ENCODE measurements at places on chromosomes 1 and 21.

DNA sequence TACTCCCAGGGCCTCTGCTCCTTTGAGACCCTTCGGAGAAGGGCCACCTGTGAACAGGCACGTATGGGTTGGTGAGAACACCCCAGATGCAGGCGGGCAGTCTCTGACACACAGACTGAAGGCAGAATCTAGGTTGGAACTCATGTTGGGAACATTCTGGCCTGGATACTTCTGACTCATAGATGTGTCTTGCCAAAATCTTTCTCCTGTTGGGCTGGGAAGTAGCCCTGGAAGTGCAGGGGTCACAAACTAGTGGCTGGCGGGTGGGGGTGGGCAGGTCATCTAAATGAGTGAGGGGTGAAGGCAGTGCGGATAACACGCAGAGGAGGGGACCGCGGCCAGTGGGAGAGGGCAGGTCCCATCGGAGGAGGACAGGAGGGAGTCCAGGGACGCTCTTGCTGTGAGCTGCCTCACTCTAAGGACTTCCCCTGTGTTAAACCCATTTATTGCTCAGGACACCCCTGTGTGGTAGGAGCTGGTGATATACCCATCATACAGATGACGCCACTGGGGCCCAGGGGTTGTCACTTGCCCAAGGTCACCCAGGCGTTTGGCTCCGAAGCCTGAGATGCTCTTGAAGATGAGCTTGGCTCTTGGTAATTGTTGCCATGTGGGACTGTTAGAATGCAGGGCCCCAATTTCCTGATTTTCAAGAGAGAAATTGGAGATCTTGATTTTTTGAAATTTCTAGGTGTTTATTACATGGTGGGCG, 181.0 kb downstream of the PTPRU start:
- DNase-seq, result no peak

- no peak for DNase-seq
These were observed 79.2 kb downstream of the TYW3 start for GRCh38 chr1:74812180-74812541.

GRCh38 chr21:16117851-16118590, 388.2 kb downstream of the USP25 start:
- no peak for DNase-seq

DNA sequence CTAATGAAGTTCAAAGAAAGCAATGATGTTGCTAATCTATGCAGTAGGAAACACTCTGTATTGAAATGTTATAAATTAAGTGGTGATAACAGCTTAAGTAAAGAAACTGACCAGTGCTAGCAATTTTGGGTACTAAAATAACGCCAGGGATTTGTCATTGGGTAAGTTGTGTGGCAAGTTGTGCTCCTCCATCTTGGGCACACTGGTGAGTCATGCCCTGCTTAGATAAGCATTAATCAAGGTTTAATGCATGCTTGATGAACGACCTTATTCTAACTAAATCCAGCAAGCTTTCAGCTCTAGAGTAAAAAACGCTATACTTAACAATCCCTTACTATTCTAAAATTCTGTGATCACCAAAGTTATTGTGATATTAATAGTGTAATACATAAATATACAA, 25.2 kb downstream of the VAMP4 start:
- DNase-seq, result no peak

Data from NCI-H345 (cell line).